Stimulated activated CD8-positive, alpha-beta memory T cell treated with anti-CD3 and anti-CD28 coated beads, Interleukin-2, amount 100 ng/mL, for 1 hour (primary cell): ENCODE measurements at places on chromosomes 3 and 15.

DNA sequence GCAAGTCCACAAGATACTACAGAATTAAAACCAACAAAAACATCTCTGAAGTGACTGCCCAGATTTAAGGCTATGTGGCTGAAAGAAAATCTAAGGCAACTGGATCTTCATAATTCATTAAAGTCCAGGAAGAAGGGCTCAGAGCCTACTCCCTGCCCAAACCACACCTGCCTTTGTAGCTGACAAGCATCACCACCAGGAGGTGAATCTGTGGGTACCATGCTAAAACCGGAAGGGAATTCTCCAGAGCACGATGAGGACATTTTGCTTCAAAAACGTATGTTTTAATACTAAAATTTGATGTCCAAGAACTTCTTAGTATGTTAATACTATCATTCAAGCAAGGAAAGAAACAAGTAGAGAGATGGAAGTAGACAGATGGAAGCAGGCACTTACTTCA is 495.9 kb upstream of the NECTIN3 start:
- DNase-seq = no peak

- no peak for DNase-seq
Observed at GRCh38 chr15:80350941-80351610, 53.1 kb upstream of the ARNT2 start.

- DNase-seq = no peak
Observed at GRCh38 chr15:42118650-42119445, 24.5 kb upstream of the PLA2G4D start.

GRCh38 chr15:29320420-29320819 is 50.8 kb upstream of the NSMCE3 start:
- DNase-seq = no peak

DNA sequence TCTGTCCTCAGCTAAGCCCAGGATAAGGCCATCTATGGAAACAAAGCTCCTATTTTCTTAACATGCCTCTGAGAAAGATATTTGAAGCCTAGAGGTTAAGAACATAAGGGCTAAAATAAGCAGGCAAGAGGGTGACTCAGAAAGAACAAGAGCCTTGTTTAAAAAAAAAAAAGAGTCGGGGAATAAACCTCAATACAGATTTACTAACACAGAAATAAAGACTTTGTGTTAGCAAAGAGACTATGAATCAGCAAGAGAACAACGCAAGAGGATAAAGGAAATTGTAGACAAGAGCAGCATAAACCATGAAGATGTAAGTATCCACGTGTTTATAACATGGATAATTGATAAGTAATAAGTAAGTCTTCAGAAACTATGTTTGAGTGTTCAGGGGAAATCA is 36.0 kb downstream of the RAB27A start:
- DNase-seq = no peak

GRCh38 chr3:178083906-178084866 is 452.1 kb upstream of the KCNMB2 start:
- DNase-seq = no peak

DNA sequence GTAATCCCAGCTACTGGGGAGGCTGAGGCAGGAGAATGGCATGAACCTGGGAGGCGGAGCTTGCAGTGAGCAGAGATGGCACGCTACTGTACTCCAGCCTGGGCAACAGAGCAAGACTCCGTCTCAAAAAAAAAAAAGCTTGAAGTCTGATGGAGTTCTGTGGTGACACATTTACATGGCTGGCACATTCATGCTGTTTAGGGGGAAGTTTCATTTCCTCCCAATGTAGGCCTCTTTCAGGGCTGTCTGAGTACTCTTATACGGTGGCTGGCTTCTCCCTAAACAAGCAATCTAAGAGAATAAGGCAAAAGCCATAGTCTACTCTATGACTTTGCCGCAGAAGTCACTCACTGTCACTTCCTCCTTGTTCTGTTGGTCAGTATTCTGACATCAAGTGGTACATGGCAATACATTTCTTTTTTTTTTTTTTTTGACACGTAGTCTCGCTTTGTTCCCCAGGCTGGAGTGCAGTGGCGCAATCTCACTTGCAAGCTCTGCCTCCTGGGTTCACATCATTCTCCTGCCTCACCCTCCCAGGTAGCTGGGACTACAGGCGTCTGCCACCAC is 41.2 kb downstream of the OIP5 start:
- DNase-seq = no peak

DNA sequence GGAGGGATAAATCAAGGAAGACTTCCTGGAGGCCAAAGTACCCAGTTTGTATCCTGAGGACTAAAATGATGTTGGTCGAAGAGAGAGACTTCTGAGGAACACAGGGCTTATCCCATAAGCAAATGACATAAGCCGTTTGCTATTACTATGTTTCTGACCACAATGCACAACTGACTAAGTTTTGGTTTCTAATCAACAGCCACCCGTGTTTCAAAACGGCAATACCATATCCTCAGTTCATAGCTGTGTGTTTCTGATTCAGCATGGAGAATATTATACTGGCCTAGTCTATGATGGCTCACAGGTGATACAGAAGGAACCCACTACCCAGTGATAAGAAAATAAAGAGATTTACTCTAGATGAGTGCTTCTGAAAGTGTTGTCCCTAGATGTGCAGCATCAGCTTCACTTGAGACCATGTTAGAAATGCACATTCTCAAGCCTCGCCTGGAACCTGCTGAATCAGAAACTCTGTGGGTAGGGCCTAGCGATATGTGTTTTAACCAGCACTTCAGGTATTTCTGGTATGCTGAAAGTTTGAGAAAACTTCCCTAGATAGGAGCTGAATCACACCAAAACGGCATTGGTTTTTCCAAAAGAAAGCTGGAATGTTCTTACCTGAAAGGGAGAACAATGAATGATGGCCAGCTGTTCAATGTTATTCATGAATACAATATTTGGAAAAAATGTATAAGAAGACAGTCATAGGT is 639.7 kb upstream of the NR2F2 start:
- no peak for DNase-seq

- DNase-seq = no peak
Observed at GRCh38 chr3:148863814-148864213, 1.3 kb upstream of the CPA3 start.

GRCh38 chr3:182007441-182007840 is 295.7 kb downstream of the SOX2 start:
- DNase-seq = no peak

- no peak for DNase-seq
Observed at GRCh38 chr3:147118611-147119010, 287.7 kb downstream of the ZIC4 start.

- no peak for DNase-seq
Observed at GRCh38 chr3:128847666-128848370, 31.6 kb upstream of the ACAD9 start.

GRCh38 chr3:72242326-72242725 is 457.4 kb upstream of the PROK2 start:
- no peak for DNase-seq

DNA sequence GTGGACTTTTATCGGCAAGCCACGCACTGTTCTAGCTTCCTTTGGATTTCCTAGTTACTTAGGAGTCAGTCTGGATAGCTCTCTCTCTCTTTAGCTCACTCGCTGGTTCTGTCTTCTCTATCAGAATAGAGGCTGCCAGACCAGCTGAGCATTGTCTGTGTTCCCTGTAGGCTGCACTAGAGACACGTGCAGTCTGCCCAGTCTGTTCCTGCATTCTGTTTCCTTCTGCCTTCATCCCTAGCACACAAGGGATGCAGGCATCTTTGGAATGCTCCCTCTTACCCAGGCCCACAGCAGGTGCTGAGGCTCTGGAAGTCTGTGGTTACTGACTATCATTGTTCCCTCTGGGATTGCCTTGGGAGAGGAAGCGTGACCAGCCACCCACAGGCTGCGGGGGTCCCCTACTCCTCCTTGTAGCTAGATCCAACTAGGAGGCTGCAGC is 322.8 kb downstream of the ZNF621 start:
- DNase-seq = no peak

DNA sequence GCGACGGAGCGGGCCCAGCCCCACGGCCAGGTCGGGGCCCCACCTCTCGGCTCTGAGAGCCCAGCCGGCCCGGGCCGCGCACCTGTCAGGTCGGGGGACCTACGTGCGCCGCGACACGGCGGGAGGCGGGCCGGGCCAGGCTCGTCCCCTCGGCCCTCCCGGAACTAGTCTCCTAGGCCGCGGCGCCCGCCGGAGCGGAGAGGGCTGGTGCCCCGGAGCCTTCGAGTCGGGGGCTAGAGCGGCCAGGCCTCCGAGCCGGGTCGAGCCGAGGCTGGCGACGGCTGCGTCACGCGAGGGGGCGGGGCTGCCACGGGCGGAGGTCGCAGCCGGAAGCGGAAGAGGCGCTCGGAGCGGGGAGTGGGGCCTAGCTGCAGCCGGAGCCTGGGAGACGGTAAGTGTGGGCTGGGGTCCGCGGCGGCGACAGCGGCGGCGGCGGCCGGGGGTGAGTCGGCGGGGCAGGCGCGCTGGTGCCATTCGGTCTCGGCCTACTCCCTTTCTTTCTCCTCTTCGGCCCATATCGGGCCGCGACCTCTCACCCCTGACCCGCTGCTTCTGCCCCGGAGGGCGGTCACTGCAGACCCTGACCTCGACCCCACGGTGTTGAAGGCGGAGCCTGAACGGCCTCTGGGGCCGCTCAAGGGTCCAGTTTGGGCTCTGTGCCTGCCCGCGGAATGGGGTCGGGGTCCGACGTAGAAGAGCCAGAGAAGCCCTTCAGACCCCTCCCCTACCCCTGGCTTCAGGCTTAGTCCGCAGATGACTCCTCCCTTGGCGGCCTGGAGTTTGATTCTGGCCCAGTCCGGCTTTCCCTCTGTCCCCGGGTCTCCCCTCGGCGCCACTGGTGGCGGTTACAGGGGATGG is at the start of gene CLK3:
Gene CLK3 (plus strand): TSS at position 329 of the 858 bp plus-strand sequence. CDS start 3,361 bp downstream, outside the sequence.
- peak; percentile 92 for DNase-seq

- DNase-seq = no peak
Observed at GRCh38 chr3:171407759-171408158, 52.4 kb downstream of the TNIK start.

DNA sequence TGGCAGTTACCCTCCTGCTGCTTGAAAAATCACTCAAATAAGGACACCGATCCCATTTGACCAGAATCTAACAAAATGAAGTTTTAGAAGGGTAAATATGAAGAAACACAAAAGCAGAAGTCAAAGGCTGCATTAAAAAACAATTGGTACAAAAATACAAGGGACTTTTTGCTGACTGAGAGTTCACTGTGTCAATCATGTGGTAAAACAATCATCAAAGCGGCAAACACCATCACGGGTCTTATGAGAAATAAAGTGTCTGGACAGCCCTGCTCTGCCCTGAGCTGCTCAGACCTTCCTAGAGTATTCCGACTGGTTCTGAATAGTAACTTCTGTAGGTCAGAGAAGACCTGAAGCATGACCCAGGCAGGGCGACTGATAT is 137.2 kb upstream of the RAD18 start:
- no peak for DNase-seq

DNA sequence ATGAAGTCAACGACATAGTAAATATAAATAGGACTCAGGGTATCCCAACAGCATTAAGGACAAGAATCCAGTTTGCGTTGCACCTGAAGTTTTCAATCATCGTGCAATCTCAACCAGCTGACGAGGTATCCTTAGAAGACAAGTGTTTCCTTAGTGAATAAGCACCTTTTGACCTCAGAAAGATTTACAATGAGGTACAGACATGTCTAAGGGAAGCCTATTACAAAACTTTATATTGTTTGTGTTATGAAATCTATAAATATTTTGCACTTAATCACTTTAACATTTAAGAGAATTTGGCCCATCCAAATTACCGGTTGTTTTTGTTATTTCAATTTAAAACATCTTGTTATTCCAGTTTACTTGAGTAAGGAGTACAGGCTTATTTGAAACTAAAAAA is 64.9 kb upstream of the PRICKLE2 start:
- no peak for DNase-seq

DNA sequence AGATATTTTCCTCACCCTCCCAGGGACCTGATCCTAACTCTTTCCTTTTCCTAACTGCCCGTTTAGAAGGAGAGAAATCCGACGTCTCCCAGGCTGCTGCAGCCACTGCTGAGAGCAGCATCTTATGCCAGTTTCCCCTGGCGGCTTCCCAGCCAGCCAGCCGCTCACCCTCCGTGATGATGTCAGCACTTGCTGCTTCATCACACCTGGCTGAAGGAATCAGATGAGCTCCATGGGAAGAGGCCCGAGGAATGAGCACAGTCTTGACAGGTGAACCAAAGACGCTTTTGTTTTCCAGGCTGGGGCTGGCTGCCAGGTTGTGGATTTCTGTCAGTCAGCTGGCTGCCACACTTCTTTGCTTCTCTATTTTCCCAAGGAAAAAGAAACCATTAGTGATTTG is 445.1 kb upstream of the RBMS3 start:
- no peak for DNase-seq

DNA sequence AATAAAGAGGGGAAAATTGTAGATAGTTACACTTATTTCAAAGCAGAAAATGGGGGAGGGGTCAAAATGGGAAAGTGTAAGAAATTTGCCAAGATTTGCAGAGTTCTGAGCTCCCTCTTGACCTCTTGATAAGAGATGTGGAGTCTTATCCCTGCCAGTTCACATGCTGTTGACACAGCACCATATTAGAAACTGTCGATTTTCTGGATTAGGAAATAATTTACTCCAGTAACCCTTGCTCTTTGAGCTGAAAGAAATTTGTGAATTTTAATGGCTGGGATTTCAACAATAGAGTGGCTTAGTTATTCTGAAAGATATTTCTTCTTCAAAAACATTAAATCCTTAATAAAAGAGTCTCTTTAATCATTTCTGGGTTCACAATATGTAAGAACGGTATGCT is 306.2 kb upstream of the CNTN4 start:
- DNase-seq = no peak

GRCh38 chr3:189626286-189626685 is 4.9 kb upstream of the TP63 start:
- DNase-seq = no peak

DNA sequence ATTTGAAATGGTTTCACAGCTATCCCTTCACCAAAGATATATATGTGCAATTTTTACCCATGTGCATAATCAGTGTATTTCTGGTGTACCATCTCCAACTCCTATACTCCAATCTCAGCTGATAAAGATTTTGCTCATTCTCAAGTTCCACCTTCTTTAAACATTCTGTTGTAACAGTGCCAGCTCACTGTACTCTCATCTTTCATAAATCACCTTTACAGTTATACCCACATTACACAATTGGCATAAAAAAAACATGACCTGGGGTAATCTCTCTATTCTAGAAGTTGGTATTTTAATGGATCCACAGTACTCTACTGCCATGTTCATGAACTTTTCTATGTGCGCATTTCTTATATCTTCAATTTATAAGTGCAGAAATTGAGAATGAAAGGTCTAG is 339.9 kb upstream of the DPH6 start:
- DNase-seq = no peak

- no peak for DNase-seq
Observed at GRCh38 chr3:132211896-132212295, 105.3 kb upstream of the ACP3 start.
